ENCODE measurements at places on chromosomes 16 and 17.
A peak's percentile ranks its signal among the peaks of the same experiment; 100 is the strongest.

DNA sequence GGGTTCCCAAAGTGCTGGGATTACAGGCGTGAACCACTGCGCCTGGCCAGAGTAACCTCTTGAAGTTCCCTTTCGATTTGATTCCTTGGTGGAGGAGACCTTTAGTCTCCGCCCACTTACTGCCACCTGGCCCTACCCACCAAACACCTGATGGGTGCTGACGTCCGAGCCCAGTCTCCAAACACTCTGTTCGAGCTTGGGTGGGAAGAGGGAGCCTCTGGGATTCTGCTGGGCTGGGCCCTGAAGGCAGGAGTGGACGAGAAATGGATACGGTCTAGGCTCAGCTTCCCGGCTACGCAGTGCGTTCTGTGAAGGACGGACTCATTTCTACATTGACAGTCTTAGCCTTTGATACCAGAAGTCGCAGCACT is 870 bp upstream of the ITGA3 start:
- DNase-seq, result no peak

DNA sequence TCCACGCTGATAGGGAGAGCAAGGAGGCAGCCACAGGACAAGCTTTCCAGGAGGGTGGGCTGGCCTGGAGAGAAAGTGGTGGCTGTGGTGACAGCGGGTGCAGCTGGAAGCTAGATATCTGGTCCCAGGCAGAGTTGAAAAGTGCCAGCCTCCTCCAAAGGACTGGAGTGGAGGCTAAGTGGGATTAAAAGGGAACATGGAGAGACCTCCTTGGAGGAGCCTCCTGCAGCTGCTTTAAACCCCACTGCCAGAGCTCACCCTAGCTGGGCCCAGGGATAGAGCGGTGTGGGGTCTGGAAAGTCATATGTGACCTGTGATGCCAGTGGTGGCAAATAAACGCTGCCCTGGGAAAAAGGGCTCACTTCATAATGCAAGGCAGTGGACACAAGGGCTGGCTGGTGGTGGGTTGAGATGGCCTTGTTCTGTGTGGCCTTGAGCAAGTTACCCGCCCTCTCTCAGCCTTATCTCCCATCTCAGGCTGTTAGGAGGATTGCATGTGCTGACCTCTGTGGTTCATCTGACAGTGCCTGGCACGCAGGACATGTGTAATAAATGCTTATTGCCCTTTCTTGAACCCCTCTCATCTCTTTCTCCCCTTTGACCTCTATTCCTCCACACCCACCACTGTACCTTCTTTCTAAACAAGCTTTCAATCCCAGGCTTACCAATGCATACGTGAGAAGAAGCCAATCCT is 61.0 kb upstream of the LGALS9 start:
- no peak for DNase-seq

DNA sequence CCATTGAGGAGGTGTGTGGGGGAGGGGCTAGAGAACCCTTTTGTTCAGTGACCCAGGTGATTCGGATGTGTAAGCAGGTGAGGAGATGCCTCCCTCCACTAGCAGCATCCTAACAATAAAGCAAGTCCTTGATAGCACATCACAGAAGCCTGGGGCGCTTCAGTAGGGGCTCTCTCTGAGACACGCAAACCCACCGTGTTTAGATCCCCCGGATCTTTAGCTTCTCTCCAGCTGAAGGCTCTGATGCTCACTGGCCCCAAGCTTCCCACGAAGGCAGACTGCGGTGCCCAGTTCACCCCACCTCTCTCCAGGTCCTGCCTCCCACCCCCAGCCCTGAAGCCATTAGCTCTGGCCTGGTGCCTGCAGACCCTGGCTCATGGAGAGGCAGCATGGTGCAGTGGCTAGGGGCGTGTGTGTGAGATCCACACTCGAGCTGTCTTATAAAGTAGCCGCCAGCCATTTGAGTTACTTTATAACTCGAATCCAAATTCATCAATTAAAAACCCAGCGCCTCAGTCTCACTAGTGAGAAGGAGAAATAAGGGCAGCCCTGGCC is 204.7 kb upstream of the TNRC6C start:
- no peak for DNase-seq

DNA sequence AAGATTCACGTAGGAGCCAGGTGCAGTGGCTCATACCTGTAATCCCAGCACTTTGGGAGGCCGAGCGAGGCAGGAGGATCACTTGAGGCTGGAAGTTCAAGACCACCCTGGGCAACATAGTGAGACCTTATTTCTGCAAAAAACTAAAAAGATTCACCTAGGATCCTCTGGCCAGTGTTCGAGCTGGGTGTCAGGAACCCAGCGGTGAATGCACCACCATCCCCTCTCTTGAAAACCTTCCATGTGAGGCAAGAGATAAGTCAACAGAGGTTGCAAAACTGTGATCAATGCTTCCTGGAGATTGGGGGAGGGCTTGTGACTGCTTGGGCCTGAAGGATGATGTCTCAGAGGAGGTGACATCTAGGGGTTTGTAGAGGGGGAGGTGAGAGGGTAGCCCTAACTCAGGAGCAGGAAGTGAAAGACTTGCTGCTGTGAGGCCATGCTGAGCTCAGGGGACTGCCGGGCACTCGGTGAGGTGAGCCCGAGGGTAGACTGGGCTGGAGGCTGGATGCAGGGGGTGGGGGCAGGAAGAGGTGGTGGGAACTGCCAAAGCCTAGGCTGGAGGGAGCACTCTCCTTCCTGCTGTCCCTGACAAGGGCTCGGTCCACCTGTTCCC is 11.7 kb downstream of the GJD3 start:
- no peak for DNase-seq

DNA sequence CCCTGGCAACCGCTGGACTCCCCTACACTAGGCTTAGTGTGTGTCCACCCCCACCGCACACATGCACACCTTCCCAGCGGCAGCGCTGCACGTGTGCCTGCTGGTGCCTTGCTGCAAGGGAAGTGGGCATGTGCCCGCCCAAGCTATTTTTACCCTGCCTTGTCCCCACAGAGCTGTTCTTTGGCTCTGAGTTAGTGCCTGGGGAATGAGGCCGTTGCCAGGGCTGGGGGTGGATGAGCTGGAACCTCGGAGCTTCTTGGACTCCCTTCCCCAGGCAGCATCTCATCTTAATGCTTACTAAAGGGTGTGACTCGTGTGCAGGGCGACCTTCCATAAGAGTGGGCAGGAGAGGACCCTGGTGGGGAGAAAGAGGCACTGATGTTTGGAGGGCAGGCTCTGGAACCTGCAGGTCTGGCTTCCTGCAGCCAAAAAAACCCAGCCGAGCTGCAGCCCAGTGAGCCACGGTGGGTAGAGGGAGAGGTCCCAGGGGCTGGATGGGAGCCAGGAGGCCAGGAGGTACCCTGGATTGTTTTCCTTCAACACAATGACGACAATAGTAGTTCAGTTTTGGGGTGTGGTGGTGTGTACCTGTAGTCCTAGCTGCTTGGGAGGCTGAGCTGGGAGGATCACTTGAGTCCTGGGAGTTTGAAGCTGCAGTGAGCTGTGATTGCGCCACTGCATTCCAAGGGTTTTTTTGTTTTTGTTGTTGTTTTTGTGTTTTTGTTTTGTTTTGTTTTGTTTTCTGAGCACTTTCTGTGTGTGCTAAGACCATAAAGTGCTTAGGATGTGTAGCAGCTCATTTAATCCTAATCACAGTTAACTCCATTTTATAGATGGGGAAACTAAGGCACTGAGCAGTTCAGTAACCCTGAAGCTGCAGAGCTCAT is 119.1 kb downstream of the RAB11FIP4 start:
- no peak for DNase-seq

- no peak for DNase-seq
Observed at GRCh38 chr17:61116577-61116976, 283.1 kb upstream of the TBX2 start.

- DNase-seq, result no peak
Observed at GRCh38 chr17:42803074-42803883, 4.6 kb downstream of the CNTD1 start.

DNA sequence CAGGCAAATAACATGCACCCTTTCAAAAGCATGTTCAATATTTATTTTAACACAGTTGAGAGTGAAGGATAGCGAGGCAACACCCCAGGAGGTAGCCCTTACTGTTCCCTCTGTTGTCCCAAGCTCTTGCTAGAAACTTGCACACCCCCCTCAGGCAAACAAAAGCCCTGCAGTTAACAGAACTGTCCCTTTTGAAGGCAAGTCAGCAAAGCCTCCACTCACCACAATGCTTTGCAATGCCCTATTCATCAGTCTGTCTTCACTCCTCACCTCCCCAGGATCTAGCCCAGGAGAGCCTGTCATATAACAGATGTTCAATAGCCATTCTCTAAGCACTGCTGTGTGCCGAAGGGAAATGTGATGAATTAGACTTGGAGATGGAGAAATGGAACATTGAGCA is 3.5 kb upstream of the CNEP1R1 start:
- no peak for DNase-seq

GRCh38 chr16:53098526-53099317 is 43.9 kb downstream of the CHD9 start:
- peak; percentile 85 for DNase-seq

- peak; percentile 52 for DNase-seq
Observed at GRCh38 chr17:55587608-55588139, 76.4 kb upstream of the SMIM36 start.

DNA sequence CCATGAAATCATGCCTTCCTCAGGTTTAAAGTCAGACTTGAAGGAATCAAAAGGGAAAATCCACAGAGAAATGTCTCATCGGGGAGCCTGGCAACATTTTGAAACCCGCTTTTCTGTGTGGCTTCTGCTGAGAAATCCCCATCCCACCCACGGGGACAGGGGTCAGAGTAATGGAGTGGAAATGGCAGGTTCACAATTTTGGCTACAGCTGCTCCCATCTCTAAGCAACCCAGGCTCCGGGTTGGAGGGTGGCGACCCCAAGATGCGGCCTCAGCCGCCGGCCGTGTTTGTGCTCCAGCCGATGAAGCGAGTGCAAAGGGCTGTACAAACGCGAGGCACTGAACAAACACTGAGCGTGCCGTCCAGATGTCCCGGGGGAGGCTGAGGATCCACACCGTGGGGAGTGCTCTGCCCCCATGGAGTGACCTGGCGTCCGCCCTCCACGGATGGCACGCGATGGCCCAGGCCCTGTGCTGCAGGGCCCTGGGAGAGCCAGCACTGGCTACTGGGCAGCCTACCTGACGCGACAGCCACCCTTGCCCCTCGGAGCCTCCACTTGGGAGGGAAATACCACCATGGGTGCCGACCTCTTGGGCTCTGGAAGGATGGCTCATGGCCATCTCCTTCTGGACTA is 22.2 kb downstream of the SLC43A2 start:
- no peak for DNase-seq

GRCh38 chr17:70702683-70703255 is 533.4 kb downstream of the KCNJ2 start:
- DNase-seq, result no peak

DNA sequence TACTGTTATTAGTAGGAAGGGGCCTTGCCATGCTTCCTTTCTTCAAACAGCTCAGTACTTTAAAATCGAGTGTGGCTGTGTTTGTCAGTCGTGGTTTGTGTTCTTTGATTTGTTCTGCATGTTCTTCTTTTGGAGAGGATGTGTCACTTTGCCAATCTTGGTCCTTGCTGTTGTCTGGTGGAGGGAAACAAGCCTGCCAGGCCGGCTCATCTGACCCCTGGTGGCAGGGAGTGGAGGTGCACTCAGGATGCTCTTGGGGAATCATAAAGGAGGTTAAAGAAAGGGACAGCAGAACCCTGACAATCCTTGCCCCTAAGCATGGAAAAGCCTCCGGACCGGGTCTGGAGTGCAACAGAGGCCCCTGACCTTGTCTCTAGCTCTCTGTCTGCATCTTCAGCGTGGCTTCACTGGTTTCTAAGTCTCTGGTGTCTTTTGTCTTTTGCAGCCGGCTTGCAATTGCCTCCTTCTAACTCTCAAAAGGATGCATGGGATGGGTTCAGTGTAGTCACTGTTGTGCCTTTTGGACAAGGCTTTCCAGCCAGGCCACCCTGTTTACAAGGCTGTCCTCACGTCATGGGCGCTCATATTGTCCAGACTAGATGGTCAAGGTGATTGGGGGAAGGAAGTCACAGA is 135.8 kb downstream of the WWOX start:
- peak; percentile 51 for DNase-seq
